Nucleus accumbens (tissue), 56 donors: ENCODE measurements at places on chromosomes 7 and 10.
A peak's percentile ranks its signal among the peaks of the same experiment; 100 is the strongest.

GRCh38 chr7:151735186-151735850, 141.6 kb downstream of the PRKAG2 start:
- no peak for DNase-seq

- no peak for DNase-seq
These were observed 6.6 kb downstream of the BBIP1 start for GRCh38 chr10:110912374-110912773.

- no peak for DNase-seq
These were observed 209.2 kb downstream of the SNX10 start for GRCh38 chr7:26500749-26501352.

GRCh38 chr10:93436591-93437085, 45.5 kb downstream of the MYOF start:
- no peak for DNase-seq

- DNase-seq, result no peak
These were observed 220.5 kb upstream of the MAGI2 start for GRCh38 chr7:79673969-79674368.

DNA sequence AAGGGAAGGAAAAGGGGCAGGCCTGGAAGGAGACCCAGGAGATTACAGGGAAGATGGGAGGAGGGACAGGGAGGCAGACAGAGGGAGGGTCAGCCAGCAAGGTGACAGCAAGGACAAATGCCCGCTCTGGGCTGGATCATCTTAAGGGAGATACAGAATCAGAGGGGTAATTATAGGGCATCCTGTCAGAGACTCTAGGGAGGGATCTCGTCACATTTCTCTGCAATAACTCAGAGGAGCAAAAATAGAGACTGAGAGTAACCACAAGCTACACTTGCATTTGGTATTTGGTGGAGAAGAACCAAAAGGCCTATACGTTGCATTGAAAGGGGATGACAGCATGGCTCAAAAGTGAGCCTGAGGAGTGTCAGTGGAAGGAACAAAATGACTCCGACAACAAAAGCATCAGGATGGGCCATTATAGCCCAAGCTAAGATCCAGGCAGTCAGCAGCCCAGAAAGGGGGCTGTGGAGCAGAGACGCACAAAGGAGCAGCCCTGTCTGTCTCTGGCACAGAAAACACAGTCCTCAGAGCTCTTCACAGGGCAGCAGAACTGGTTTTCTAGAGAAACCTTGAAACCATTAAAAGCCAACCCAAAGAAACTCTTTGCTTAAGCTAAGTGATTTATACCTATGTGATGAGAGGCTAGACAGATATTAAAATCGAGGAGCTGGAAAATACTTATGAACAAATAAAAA, 430.2 kb upstream of the VSTM2A start:
- DNase-seq, result no peak

DNA sequence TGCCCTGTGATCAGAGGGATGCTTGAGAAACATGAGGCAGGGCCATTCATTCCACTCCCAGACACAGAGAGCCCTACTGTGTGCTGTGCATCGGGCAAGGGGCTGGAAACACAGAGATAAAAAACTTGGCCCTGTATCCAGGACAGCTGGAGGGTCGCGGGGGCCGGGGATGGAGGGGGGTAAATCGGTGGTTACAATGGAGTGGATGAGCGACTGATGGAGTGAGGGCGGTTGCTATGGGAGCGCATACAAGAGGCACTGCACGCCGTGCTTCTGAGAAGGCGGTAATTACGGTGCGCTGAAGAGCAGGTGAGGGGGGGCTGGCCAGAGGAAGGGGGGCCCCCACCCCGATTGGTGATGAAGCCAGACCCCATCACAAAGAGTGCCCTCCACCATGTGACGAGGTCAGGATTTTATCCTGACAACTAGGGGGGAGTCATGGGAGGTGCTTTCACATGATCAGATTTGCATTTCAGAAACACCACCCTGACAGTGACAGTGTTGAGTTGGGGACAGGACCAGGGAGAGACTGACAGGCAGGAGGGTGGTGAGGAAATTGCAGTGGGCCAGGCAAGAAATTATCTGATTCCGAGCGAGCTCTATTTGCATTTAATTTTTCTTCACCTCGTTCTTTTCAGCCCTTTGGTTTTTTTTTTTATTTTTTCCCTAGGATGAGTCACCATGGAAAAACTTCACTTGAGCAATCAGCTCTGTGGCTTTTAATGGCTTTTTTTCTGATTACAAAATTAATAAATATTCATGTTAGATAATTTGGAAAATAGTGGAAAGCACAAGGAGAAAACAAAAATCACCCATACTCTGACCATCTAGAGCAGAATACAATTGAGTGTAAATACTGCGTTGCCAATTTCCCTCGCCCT, 7.8 kb downstream of the CPA5 start:
- no peak for DNase-seq

GRCh38 chr10:76935941-76936613, 701.5 kb downstream of the KCNMA1 start:
- no peak for DNase-seq

GRCh38 chr7:127392182-127392565, 334 bp downstream of the ZNF800 start:
- no peak for DNase-seq

DNA sequence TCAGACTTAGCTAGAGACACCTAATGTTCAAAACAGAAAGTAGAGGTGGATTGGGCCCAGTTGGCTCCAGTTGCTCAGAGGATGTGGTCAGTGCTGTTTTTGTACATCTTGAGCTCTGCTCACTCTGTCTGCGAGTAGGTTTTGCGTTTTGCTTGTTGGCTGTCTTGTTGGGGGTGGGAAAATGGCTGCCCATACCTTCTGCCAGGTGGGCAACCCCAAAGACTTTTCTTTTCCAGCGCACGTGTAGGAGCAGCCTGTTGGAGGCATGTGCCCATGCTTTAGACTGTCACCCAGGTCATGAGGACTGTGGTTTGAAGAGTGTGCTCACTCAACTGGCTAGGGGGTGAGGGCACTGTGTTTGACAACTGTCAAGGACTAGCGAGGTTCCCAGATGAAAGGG, 73.9 kb downstream of the KAT6B start:
- DNase-seq, result no peak

- DNase-seq, result no peak
These were observed 121.6 kb downstream of the OAT start for GRCh38 chr10:124296813-124297788.

DNA sequence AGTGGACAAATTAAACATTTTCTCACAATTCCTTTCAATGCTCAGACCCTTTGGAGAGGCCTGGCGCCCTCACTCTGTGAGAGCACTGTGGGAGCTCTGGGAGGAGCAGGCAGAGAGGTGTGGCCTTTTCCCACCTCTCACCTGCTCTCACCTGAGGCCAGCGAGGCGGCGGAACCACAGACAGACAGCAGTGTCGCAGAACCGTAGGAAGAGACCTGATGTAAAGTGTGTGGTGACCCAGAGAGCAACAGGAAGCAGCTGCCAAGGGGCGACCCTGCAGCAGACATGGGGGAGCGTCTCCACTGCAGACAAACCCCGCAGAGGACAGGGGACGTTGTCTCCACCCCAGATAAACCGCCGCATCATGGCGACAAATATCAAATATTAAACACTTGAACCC, 15.6 kb upstream of the PARP12 start:
- DNase-seq, result no peak

DNA sequence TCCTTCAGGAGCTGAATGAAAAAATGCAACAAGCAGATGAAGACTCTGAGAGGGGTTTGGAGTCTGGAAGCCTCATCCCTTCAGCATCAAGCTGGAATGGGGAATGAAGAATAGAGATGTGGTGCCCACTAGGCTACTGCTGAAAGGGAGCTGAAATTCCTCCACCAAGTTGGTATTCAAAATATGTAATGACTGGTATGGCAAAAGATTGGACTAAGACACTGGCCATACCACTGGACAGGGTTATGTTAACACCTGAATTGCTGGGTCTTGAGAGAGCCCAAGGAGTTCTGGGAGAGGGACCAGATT, 5.4 kb downstream of the IFIT2 start:
- DNase-seq, result no peak

DNA sequence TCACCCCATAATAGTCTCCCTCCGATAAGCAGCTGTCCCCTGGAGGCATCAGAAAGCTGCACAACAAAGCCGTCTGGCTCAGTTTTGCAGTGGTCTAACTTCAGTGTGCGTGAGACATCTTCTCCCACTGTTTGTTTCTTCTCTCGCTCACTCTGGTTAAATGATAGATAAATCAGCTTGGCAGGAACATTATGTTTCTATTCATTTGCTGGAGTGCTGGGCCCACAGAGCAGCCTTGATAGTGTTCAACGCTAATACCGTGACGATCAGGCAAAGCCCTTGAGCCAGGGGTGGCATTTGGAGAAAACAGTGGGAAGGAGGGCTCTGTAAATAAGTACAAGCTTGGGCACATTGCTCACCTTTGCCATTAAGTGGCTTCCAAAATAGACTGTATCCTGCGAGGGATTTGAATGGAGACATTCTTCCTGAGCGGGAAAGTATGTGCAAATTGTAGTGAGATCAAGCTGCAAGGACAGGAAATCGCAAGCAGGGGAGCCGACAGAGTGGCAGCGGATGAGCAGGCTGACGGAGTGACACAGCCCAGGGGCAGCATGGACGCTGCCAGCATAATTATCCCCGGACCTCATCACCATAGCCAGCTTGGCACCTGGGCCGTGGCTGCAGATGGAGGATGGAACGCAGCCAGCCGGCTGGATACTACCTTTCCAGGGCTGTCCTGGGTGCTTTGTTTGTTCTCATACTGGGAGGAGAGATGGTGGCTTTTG, 256.8 kb upstream of the FZD8 start:
- DNase-seq, result no peak

DNA sequence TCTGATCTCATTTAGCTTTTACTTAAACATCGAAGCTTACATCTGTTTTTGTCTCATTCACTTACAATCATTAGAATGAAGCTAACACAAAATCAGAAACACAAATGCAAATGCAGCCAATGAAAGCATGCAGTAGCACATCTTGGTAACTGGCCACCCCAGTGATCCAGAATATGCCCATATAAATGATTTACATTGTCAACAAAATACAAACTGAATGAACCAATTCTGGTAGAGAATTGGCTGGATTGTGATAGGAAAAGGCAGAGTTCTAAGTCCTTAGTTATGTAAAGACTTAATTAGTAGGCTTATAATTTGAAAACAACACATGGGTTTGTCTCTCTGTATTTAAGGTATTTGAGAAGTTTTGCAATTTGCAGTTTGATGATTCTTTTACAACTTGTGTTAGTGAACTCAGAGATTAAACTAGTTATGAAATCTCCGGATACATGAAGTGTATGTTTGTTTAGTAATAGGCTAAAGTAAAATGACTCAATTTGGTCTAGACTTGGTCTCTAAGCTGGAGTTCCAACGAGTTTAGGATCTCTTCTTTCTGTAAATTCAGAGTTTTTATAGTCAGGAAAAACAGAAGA, 21.2 kb downstream of the TECTB start:
- no peak for DNase-seq

GRCh38 chr7:23343806-23344475, 44.8 kb downstream of the MALSU1 start:
- no peak for DNase-seq

GRCh38 chr7:33923440-33924229, 18.3 kb downstream of the BMPER start:
- DNase-seq, result no peak

DNA sequence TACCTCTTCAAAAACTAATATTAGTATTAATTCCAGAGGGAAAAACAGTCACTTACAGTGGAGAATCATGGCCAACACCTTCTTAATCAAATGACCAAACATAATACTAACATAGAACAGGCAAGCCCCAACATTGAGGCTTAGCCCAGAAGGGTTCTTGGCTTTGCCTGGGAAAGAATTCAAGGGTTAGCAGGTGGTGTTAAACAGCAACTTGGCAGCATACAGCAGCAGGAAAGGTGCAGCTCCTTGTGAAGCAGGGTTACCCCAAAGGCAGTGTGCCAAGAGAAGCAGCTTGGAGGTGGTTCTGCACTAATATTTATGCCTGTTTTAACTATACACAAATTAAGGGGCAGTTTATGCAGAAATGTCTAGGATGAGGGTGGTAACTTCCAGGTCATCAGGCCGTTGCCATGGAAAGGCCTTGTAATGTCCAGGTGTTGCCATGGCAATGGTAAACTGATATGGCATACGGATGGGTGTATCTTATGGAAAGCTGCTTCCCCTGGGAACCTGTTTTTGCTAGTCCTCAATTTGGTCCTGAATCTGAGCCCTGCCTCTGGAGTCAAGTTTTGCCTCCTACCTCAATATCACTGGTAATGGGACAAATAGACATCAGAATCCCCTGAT, 27.2 kb upstream of the BEND7 start:
- no peak for DNase-seq

GRCh38 chr7:116162254-116162653, 48.1 kb upstream of the TES start:
- DNase-seq, result no peak

- DNase-seq, result no peak
These were observed 147.9 kb downstream of the PARD3 start for GRCh38 chr10:34667177-34667576.

GRCh38 chr10:50850578-50851230, 34.7 kb downstream of the A1CF start:
- DNase-seq, result no peak

GRCh38 chr7:141481971-141482370, 69.2 kb upstream of the AGK start:
- DNase-seq, result peak; percentile 27

- no peak for DNase-seq
These were observed 363.6 kb downstream of the DNAJB6 start for GRCh38 chr7:157700231-157701005.

GRCh38 chr7:16668978-16669377, 23.0 kb downstream of the BZW2 start:
- no peak for DNase-seq

DNA sequence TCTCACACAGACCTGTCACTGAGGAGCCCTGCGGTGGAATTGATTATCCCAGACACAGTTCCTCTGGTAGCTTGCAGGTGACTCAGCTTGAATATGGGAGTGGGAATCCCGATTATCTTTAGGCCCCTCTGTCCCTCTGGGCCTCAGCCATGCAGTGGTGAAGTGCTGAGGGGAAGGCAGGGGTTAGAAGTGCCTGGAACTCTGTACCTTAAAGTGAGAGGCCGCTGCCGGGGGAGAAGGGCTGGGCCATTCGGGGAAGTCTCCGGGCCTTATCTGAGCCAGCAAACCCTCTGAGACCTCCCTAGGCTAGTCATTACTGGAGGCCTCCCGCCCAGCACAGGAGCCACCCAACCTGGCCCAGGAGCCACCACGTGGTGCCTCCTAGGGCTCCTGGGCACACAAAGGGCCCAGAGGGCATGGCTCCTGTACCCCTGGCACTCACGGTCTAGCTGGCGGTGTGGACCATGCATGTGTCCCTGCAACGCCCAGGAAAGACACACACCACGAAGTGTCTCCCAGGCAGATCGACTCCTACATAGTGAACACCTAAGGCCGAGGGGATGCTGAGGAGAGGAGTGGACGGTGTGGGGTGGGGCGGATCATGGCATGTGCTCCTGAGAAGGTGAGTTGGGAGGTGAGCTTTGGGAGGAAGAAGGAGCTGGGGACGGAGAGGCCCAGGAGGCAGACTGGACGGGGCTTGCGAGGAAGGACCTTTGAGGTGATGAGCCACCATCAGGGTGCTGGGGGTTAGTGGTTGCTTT, 56.2 kb downstream of the HK1 start:
- no peak for DNase-seq

GRCh38 chr10:132313305-132313704, 5.6 kb upstream of the STK32C start:
- no peak for DNase-seq
